Aorta (tissue), 5 donors: ENCODE measurements at places on chromosomes 7 and 10. TPM values are rescaled to one million over a fixed set of nuclear protein-coding genes. Genes with fewer than 3 reads are reported as not detected.

GRCh38 chr10:74137992-74138391, 12.6 kb downstream of the AP3M1 start:
- no peak for DNase-seq

- no peak for DNase-seq
Measured at GRCh38 chr10:17073725-17074540, 55.7 kb downstream of the CUBN start.

- no peak for DNase-seq
Measured at GRCh38 chr10:119222537-119222936, 15.2 kb downstream of the GRK5 start.

The NAT16 gene
- total RNA-seq, result not detected

The SGCE gene
- total RNA-seq, result 84.7 TPM
